ENCODE measurements at places on chromosomes 6 and 20.

DNA sequence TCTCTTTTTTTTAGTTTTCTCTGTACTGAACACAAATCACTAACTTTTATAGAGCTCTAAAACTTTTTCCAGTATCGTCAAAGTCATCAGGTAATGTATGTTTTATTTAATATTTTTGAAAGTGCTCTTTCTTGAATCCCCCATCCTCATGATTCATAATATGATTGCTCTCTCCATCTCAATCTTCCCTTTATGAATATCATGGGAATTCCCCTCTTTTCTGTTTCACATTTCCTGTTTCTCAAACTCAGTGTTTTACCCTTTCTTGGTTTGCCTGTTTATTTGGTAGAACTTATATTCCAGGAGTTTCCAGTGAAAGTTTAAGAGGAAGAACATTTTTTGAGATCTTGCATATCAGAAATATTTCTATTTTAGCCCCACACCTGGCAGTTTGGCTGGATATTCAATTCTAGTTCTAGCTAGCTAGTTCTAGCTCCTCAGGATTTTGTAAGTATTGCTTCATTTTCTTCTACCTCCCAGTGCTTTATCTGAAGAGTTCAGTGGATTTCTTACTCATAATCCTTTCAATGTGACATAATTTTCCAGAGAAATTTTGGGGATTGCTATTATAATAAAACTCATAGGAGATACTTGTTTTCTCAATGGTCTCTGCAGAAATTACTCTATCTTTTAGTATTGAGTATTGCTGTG lies 6.1 kb upstream of the C6orf58 start:
- DNase-seq: no peak

DNA sequence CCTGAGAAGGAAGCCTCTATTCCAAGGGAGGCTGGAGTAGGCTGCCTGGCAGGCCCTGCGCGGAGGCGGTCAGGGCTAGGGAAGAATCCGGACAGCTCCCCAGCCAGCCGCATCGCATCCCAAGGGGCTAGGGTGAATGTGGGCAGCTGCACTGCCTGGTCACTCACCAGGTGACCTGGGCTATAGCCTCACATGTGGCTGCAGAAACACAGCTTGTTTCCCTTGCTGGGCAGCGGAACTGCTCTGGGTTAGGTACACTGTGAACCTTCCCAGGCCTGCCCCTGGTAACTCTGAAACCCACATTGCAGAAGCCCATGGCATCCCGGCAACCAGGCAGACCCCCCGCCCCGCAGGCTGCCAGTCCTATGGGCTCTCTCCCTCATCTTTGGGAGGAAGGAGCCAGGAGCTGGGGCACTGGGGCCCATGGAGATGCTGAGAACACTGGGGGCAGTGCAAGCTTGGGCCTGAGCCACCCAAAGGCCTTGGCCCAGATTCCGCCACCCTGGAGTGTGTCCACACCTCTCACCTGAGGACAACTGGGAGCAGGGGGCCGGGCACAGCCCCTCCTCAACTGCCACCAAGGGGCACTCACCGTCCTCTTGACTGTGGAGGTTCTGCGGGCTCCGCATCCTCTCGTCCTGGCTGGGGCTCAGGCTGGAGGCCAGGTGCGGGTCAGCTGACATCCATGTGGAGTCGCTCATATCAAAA lies 111.0 kb downstream of the NOL4L start:
- DNase-seq: no peak

DNA sequence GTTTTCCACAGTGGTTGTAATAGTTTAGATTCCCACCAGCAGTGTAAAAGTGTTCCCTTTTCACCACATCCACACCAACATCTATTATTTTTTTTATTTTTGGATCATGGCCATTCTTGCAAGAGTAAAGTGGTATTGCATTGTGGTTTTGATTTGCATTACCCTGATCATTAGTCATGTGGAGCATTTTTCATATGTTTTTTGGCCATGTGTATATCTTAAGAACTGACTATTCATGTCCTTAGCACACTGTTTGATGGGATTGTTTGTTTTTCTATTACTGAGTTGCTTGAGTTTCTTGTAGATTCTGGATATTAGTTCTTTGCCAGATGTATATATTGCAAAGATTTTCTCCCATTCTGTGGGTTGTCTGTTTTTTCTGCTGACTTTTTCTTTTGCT lies 820.1 kb downstream of the TENT5A start:
- DNase-seq: no peak

- DNase-seq: no peak
These were observed 554.3 kb downstream of the EPHA7 start for GRCh38 chr6:92864966-92865555.

DNA sequence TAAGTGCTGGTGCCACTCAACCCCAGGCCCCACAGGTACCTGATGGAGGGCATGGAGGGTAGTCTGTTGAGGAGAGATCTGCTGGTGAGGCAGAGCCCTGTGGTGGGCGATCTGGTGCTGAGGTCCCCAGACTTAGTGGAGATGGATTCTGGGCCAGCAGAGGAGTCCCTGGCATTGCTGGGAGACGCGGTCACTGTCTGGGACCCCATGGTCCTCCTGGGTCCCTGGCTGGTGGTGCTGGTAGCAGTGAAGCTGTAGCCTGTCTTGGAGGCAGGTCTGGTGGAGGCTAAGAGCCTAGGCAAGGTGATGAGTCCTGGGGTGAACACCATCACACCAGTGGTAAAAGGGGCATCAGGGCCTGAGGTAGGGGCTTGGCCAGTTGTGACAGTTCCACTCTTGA lies 6.6 kb downstream of the TREML2 start:
- DNase-seq: no peak

DNA sequence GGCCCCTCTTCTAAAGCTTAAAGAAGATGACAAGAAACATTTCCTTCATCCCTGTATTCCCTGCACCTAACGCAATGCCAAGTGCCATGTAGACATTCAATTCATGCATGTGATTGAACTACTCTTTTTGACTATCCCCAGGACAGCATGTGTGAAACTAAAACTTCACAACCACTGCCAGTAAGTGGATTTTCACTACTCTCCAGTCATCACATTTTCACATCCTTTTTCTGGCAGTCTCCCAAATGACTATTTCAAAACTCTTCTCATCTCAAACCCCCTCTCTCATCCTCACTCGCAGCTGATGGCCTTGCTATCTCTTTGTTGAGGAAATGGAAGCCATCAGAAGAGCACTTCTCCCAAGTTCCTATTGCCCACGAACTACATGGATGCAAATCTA lies 122.6 kb downstream of the OPRM1 start:
- no peak for DNase-seq

DNA sequence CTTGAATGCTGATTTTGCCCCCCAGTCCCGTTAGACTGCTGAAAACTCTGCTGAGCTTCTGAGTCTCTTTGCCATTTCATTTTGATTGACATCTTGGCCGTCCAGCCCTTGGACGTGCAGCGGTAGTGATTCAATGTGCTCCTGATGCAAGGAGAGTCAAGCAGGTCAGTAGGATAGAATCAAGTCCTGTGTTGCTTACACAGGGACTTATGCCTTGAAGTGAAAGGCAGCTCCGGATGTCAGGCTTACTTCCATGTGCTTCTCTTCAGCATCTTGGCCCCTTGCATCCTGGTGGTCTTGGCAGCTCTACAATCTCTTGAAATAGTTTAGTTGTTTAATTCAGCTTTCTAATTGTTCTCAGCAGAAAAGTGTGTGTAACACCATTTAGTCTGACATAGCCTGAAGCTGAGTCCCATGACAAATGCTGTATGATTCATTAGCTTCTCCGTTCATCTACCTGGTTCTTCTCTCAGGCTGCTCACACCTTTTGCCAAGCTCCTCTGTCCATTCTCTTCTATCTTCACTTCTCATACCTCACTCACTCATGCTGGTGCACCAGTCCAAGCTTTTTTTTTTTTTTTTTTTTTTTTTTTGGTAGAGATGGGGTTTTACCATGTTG lies 76.0 kb downstream of the EZR start:
- DNase-seq: no peak

- DNase-seq: peak; percentile 64
These were observed 20.2 kb upstream of the NAA20 start for GRCh38 chr20:19996917-19997316.

DNA sequence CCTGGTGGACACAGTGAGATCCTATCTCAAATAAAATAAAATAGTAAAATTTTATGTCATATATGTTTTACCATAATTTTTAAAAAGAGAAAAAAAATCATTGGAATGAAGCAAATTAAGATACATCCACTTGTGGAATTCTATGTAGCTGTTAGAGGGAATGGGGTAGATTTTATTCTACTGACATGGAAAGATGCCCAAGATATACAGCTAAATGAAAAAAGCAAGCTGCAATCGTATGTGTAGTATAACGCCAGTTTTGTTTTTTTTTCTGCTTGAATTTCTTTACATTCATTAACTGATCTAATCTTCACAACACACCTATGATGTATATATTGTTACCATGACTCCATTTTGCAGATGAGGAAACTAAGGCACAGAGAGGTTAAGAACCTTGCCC lies 23.4 kb upstream of the RANBP9 start:
- no peak for DNase-seq

DNA sequence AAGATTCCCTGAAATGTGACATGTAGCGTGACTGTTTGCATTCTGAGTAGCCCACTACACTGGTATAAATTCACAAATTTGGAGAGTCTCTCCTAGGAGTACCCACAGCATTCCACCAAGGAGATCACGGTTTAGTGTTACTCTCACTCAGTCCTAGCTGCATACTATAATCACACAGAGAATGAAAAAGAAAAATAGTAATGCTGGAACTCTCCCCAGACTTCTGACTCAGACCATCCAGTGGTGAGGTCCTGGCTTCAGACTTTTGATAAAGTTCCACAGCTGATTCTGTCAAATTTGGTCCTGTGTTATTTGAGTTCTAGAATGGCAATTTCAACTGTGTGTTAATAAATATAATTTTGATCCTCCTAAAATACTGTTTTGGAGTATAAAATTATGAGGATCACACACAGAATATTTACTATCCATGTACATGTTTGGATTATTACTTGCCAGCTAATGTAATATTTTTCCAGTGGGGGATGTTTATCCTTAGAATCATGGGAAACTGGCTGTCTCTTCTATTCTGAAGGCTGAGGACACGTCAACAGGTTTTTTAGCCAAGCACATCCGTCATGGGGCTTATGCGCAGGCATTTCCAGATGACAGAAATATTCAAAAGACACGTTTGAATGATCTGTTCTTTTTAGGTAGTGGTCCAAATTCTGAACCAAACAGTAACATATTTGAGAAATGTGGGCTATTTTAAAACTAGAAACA lies 5.1 kb upstream of the KIAA0408 start:
- DNase-seq: no peak
